ENCODE measurements at places on chromosomes 16 and 17. TPM values are rescaled to one million over a fixed set of nuclear protein-coding genes. Genes with fewer than 3 reads are reported as not detected.

- no peak overlapping the region for H3K4me3 ChIP-seq
- H3K27me3 ChIP-seq, result no peaks in the 10 kb centered on the region
- no peaks in the 10 kb centered on the region for H3K4me1 ChIP-seq
- H3K27ac ChIP-seq, result no peak overlapping the region
These were observed 108.8 kb downstream of the WSCD1 start for GRCh38 chr17:6179017-6179416.

DNA sequence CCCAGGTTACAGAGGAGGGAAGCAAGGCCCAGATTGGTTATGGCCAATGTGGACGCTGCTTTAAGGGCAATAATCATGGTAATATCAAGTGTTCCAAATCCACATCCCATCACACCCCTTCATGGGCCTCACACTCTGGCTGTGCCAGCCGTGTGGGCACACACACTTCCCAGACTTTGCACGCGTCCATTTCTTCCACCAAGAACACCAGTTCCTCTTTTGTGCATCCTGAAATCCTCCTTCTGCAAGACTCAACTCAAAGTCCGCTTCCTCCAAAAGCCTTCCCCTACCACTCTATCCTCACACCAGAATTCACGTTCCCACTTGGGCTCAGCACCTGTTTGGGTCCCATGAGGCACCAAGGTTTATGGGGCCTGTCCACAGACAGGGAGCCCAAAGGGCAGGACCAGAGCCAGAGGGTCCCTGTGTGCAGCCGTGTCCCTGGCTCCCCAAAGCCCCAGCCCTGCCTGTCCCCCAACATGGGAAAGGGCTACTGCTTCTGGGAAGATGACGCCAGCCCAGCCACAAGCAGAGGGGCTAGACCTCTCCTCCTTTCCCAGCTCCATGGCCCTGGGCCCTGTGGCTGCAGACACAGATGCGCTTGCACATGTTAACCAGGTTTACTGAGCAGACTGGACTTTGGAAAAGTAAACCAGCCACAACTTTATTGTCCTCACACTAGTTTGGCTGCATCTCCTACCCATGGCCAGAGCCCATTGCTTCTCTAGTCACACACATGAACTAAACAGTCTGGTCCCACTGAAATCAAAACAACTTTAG is 20.3 kb downstream of the SPNS3 start:
- H3K4me1 ChIP-seq, result no peaks in the 10 kb centered on the region
- H3K36me3 ChIP-seq, result no peaks in the 10 kb centered on the region
- H3K27ac ChIP-seq, result no peak overlapping the region

DNA sequence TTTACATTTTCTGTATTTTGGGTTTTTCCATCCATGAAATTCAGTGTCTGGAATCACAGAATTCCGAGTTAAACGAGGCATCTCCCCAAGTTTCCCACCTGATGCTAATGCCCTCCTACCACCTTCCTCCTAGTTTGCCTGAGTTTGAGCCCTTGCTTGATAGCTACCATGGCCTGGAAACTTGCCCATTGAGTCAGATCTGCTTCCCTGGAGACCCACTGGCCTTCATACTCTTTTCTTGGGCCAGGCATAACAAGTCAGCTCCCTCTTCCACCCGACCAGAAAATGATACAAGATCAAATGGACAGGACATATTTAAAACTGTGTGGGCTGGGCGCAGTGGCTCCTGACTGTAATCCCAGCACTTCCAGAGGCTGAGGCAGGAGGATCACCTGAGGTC is 10.2 kb downstream of the SETD1A start:
- no peaks in the 10 kb centered on the region for H3K36me3 ChIP-seq
- no peak overlapping the region for H3K27ac ChIP-seq
- no peak for DNase-seq
- no peak overlapping the region for H3K4me3 ChIP-seq

DNA sequence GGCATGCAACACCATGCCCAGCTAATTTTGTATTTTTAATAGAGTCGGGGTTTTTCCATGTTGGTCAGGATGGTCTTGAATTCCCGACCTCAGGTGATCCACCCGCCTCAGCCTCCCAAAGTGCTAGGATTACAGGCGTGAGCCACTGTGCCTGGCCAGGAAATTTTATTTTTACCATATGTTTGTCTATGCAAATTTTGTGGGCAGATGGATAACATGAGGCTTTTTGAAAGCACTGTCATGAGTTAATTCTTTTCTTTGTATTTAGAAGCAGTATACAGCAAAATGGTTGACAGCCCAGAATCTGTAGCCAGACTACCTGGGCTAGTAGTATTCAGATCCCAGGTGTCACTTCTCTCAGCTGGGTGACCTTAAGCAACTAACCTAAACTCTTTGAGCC is 8.5 kb upstream of the KPNB1 start:
- H3K27ac ChIP-seq, result no peak overlapping the region
- no peaks in the 10 kb centered on the region for H3K4me1 ChIP-seq
- no peaks in the 10 kb centered on the region for H3K27me3 ChIP-seq
- DNase-seq, result no peak
- no peak overlapping the region for H3K4me3 ChIP-seq

- H3K4me1 ChIP-seq, result no peaks in the 10 kb centered on the region
- no peak overlapping the region for H3K4me3 ChIP-seq
- no peak overlapping the region for H3K27ac ChIP-seq
- H3K27me3 ChIP-seq, result no peaks in the 10 kb centered on the region
These were observed 26.3 kb downstream of the MYLK3 start for GRCh38 chr16:46721885-46722284.

GRCh38 chr16:1930338-1930720 is 12.1 kb upstream of the HS3ST6 start:
- H3K4me1 ChIP-seq, result no peaks in the 10 kb centered on the region
- H3K4me3 ChIP-seq, result no peak overlapping the region
- no peak for DNase-seq
- H3K36me3 ChIP-seq, result no peaks in the 10 kb centered on the region

DNA sequence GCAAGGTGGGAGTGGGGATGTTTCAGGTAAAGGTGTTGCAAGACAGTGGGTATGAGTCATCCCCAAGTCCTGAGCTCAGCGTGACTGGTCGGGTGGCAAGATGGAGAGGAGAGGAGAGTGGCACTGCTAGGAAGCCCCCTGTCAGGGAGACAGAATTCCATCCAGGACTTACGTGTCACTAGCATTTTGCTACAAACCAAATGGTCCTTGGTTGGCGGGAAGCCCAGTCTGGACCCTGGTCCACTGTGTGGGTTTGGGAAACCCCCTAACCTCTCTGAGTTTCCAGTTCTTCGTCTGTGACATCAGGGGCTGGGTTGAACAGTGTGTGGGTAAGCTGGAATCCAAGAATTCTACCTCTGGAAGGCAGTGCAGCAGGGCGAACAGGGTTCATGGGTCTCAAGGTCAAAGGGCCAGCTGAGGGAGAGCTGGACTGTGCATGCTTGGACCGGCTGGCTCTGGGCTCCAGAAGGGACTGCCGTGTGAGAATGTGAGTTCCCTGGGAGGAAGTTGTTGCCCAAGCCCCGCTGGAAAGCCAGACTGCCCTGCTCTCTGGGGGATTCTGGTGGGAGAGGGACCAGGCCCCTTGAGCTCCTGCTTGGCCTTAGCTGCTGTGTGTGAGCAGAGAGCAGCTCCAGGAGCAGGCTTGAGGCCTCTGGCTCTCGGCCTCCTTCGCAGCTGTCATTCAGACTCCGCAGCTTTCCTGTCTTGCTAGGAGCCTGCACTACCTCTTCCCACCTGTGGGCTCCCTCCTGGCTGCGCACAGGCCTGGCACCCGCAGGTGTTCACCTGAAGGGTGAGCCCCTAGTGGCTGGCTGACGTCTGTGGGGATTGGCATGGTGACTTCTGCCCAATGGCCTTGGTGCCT is 84.6 kb downstream of the NT5M start:
- no peak overlapping the region for H3K4me3 ChIP-seq
- no peaks in the 10 kb centered on the region for H3K27me3 ChIP-seq
- no peaks in the 10 kb centered on the region for H3K36me3 ChIP-seq
- DNase-seq, result no peak

DNA sequence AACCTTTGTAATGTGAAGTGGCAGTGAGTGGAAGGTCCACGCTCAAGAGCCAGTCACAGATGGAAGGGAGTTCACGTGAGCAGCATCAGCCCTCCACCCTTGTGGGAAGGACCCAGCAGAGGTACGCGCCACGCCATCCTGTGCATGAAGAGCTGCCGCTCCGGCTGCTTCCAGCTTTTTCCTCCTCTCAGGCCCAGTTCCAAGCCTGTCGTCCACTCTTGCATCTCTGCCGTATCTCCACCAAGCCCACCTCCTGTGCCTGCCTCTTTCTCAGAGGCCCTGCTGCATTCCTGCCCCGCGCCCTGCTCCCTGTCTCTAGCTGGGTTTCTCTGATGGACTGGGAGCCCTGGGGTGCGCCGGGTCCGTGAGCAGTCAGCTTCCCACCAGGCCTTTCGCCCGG is 10.2 kb downstream of the ZC3H18 start:
- no peaks in the 10 kb centered on the region for H3K36me3 ChIP-seq
- no peak overlapping the region for H3K27ac ChIP-seq
- H3K4me3 ChIP-seq, result no peak overlapping the region
- H3K27me3 ChIP-seq, result no peaks in the 10 kb centered on the region

- DNase-seq, result no peak
- no peaks in the 10 kb centered on the region for H3K4me1 ChIP-seq
- no peak overlapping the region for H3K27ac ChIP-seq
- no peak overlapping the region for H3K4me3 ChIP-seq
- H3K36me3 ChIP-seq, result no peaks in the 10 kb centered on the region
These were observed 479 bp downstream of the IRX6 start for GRCh38 chr16:55324285-55325079.

GRCh38 chr16:23051587-23051986 is 97.7 kb downstream of the USP31 start:
- H3K27ac ChIP-seq, result no peak overlapping the region
- H3K36me3 ChIP-seq, result no peaks in the 10 kb centered on the region
- no peak overlapping the region for H3K4me3 ChIP-seq
- no peaks in the 10 kb centered on the region for H3K27me3 ChIP-seq
- no peaks in the 10 kb centered on the region for H3K4me1 ChIP-seq

CA5A gene
- total RNA-seq, result not detected

VWA3A gene
- 1.5 TPM for total RNA-seq

MGAT5B gene
- not detected for total RNA-seq
